ENCODE measurements at places on chromosomes 7 and 10. TPM values are rescaled to one million over a fixed set of nuclear protein-coding genes. Genes with fewer than 3 reads are reported as not detected.

The BICC1 gene
- total RNA-seq: 0.16 TPM

The DNAJC9 gene
- total RNA-seq: 44.6 TPM

The TMEM196 gene
- not detected for total RNA-seq

The LRIT1 gene
- total RNA-seq: not detected

The NPY4R2 gene
- not detected for total RNA-seq

The STRIP2 gene
- 2.8 TPM for total RNA-seq
